ENCODE measurements at places on chromosomes 7 and 10.

DNA sequence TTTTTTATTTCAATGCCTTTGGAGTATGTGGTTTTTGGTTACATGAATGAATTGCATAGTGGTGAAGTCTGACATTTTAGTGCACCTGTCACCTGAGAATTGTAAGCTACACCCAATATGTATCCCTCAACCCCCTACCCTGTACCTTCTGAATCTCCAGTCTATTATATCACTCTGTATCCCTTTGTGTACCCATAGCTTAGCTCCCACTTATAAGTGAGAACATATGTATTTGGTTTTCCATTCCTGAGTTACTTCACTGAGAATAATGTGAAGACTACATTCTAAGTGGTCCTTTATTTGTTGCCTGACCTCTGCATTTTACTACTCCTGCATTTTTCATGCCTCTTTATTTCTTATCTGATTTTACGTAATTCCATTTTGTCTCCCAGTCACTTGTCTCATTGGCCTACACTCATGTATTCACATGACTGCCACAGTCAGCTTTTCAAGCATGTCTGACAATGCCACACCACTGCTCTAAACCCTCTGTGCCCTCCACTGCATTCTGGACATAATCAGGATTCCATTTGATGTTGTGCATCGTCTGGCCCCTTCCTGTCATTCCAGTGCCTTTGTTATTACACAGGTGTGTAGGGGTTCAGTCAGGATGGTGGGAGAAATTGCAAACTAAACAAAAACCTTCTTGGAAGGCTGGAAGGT is 1325.5 kb downstream of the XPNPEP1 start:
- DNase-seq: no peak

- no peak for DNase-seq
Measured at GRCh38 chr7:43594020-43594419, 11.1 kb downstream of the STK17A start.

- no peak for DNase-seq
Measured at GRCh38 chr10:119049361-119049760, 19.8 kb downstream of the NANOS1 start.

GRCh38 chr7:105325216-105325904 is 63.4 kb downstream of the SRPK2 start:
- DNase-seq: no peak

DNA sequence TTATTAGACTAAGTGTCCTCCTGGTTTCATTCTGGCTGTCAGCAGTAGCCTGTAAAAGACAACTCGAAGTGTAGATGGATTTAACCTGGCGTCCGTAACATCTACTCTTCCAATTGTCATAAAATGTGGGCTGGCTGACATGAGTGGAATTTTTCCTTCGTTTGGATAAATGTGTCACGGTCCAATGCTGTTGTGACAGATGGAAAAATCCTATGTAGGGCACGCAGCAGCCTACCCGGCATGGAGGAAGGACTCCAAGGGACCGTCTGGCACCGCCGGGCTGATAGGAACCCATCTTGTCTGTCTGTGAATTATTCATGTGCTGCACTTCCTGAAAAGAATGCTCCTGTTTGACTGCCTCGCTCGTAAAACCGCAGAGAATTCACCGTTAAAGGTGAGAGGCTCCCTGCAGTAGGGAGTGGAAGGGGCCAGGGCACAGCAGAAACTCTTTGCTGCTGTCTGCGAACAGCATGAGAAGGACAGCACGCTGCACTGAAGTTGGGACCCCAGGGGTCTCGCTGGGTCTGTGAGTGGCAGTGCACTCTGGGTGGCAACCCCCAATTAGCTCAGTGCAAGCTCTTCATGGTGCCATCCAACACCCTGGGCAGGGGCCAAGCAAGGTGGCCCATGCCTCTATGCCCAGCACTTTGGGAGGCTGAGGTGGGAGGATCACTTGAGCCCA is 1.6 kb upstream of the ORAI2 start:
- no peak for DNase-seq

GRCh38 chr10:24446739-24447138 is 237.8 kb downstream of the KIAA1217 start:
- no peak for DNase-seq

- peak; percentile 89 for DNase-seq
Measured at GRCh38 chr7:104962781-104963180, 51.2 kb upstream of the KMT2E start.

GRCh38 chr7:158028971-158029370 is 558.7 kb downstream of the PTPRN2 start:
- no peak for DNase-seq

- DNase-seq: no peak
Measured at GRCh38 chr7:20532890-20533289, 82.6 kb upstream of the ABCB5 start.

DNA sequence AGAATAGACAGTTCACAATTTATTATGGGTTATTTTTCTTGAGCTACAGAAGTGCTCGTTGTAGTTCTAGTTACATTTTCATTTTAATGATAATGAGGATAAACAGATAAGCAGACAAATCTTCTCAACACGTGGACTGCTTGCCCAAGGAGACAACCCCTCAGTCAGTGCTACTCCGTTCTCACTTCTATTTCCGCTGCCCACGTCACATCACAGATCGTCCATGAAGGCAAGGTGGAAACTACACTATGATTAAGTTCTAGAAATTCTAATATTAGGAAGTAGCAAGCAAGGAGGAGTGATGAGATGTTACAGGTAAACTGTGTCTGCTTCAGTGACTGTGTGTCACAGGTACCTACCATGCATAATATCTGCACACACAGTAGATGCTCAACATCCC is 210.5 kb downstream of the CHCHD3 start:
- DNase-seq: no peak

GRCh38 chr7:120964088-120964487 is 13.5 kb downstream of the ING3 start:
- no peak for DNase-seq

DNA sequence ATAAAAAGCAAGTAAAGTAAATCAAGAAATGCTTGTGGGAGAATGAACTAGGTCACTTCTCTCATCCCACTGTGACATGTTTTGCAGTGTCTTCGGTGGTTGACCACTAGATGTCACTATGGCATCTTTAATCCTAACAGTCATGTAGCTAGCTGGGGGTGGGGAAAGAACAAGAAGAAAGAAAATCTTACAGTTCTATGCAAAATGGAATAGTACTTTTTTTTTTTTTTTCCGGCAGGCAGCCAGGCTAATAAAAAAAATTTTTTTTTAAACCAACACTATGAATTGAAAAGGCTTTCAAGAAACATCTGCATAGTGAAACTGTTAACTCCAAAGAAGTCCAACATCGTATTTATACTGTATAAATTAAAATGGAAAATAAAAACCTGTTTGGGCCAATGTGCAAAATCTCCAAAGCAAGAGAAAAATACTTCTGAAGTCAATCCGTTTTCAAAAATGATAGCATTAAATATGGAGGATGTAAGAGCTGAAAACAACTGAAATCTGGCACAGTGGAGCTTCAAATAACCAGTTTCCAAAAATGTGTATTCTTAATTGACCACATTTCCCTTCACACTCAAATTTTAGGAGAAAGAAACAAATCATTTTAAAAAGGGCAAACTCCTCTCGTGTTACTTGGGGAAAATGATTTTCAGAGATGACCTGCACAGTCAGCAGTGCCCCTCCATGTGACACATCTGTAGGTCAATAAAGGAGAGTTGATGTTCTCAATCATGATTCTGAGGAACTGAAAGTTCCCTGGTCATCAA is 38.5 kb downstream of the CDK1 start:
- DNase-seq: peak; percentile 22

GRCh38 chr7:4700577-4701235 is 18.6 kb downstream of the FOXK1 start:
- DNase-seq: no peak

DNA sequence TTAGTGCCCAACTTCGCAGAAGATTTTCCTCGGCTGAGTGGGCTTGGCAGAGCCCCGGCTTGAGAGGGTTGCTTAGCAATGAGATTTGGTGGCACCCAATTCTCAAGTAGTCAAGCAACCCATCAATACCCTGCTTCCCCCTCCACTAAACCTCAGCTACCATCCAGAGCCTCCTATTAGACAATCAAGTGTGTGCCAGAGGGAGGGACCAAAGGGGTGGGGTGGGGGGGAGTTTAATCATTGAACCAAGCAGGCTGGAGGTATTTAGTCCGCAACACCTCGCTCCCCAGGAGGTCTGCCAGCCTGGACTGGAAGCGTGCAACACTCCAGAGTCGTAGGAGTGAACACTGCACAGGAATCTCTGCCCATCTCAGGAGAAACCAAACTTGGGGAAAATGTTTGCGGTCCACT is at the start of gene HKDC1:
Gene HKDC1, plus strand, starts transcription at position 292 of the 411 bp plus-strand sequence. Its CDS starts 104 bp downstream, at position 396.
- DNase-seq: no peak

DNA sequence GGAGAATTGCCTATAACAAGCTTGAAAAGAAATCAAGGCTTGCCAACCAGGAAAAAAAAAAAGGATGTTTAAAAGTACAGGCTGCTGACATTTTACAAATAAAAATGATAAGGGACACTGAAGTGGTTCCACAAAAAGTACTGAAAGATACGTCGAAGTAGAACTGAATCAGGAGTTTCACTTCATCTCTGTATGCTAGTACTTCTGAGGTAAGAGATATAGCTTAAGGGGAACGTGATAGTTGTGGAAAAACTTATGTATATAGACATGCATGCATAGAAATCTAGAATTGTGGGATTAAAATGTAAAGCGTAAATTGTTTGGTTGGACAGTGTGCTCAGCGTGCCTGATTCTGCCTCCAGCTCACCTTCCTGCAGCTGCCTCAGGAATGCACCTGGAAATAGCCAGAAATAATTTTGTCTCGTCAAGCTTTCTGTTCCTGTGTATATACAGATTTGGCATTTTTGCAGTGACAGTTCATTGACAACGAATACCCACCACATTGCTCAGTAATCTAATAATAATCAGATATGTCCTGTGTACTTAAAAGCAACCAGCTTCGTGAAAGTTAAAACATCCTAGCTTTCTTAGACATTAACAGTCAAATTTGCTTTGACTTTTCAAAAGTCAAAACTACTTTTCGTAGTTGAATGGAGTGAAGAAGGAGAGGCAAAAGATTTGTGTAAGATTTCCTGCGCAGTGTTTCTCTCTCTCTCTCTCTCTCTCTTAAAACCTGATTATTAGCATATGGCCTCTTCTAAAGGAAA is 1.4 kb downstream of the SOSTDC1 start:
- no peak for DNase-seq

- DNase-seq: no peak
Measured at GRCh38 chr7:88967432-88967831, 171.9 kb upstream of the TEX47 start.

- DNase-seq: no peak
Measured at GRCh38 chr7:56291-56913, 136.0 kb upstream of the FAM20C start.

- DNase-seq: no peak
Measured at GRCh38 chr10:58833771-58834561, 321.3 kb downstream of the BICC1 start.

DNA sequence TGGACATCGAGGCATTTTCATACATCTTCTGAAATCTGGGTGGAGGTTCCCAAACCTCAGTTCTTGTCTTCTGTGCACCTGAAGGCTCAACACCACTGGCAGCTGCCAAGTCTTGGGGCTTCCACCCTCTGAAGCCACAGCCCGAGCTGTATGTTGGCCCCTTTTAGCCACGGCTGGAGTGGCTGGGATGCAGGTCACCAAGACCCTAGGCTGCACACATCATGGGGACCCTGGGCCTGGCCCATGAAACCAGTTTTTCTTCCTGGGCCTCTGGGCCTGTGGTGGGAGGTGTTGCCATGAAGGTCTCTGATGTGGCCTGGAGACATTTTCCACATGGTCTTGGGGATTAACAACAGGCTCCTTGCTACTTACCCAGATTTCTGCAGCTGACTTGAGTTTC is 62.1 kb downstream of the INPP5A start:
- DNase-seq: no peak

DNA sequence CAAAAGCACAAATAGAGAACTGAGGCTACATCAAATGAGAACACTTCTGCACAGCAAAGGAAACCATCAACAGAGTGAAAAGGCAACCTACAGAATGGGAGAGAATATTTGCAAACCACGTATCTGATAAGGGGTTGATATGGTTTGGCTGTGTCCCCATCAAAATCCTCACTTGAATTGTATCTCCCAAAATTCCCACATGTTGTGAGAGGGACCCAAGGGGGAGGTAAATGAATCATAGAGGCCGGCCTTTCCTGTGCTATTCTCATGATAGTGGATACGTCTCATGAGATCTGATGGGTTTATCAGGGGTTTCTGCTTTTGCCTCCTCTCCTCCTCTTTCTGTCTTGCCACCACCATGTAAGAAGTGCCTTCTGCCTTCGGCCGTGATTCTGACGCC is 120.6 kb upstream of the FRMD4A start:
- no peak for DNase-seq

DNA sequence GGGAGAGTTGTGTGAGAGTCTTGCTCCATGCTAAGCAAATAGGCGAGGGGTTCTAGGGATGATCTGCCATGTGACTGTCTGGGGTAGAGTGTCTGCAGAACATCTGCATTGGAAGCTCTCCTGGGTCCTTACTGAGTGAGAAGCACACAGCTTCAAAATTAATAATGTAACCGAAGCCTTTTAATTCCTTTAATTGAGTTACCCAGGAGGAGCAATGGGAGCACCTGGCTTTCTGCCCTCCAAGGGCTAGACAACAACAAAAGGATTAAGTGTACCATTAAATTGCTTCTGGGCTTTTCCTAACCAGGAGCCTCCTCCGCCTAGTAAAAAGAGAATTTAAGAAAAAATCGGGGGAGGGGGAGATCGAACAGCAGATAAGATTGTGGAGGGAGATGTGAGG is 102.0 kb upstream of the TBX20 start:
- no peak for DNase-seq

DNA sequence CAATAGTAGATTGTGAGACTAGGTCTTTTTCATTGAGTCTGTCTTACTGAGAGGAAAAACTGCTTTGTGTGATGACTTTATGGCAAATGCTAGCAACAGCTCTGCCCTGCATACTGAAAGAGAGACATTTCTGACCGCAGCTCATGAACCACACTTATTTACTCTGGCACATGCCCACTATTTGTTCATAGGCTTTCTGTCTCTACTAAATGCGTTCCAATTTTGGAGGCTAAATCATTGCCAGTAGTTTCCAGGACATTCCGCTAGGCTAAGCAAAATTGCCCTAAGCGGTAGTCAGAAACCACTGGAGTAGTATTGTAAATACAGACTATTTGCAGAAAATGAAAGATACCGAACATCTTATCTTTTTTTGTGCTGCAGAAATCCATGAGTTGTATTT is 55.6 kb upstream of the DLX6 start:
- DNase-seq: peak; percentile 54

DNA sequence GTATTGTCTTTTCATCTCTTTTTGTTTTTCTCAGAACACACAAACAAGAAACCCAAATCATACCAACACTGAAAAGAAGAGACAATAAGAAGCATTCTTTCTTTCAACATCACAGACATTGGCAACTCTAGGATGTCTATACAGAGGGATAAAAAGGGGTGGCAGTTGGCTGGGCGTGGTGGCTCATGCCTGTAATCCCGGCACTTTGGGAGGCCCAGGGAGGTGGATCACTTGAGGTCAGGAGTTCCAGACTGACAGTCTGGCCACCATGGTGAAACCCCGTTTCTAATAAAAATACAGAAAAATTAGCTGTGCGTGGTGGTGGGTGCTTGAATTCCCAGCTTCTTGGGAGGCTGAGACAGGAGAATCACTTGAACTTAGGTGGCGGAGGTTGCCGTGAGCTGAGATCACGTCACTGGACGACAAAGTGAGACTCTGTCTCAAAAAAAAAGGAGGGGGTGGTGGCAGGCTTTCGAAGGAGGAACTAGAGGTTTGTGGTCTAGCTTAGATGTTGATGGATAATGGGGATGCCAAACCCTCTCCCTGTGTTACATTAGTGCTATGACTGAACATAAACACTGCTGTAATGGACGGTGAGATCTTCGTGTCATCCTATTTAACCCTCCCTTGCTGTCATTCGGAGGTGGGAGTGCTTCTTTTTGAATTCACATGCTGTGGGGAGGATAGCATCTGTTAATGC is 9.4 kb downstream of the CNNM2 start:
- no peak for DNase-seq
